Activated naive CD8-positive, alpha-beta T cell treated with anti-CD3 and anti-CD28 coated beads for 36 hours (primary cell): ENCODE measurements at places on chromosomes 2 and 18. TPM values are rescaled to one million over a fixed set of nuclear protein-coding genes. Genes with fewer than 3 reads are reported as not detected.

Gene MOCOS
- total RNA-seq: 0.16 TPM

DNA sequence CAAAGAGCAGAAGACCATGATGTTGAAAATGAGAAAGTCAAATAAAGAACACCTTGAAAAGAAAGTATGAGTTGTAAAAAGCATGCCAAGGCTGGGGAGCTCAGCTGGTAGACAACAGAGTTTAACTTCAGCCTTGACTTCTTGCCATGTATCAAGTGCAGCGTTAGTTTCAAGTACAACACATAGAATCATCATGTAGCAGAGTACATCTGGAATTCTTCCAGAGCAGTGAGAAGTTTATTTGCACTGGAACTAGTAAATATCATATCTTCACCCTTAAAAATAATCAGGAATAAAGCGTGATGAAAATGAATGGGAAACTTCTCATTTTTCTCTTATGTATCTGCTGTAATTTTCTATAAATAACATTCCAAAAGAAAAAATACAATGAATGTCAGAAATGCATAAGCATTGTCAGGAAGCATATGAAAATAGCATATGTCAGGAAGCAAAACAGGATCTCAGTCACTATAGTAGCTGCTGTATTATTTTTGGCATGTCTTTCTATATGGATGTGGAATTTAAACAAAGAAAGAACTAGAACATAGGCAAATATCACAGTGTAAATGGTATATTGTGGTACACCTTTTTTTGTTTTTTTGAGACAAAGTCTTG lies 10.1 kb upstream of the SULT1C4 start:
- H3K4me3 ChIP-seq: no peak overlapping the region
- no peak for DNase-seq
- no peaks in the 10 kb centered on the region for H3K27me3 ChIP-seq
- H3K36me3 ChIP-seq: no peaks in the 10 kb centered on the region
- no peak overlapping the region for H3K27ac ChIP-seq

DNA sequence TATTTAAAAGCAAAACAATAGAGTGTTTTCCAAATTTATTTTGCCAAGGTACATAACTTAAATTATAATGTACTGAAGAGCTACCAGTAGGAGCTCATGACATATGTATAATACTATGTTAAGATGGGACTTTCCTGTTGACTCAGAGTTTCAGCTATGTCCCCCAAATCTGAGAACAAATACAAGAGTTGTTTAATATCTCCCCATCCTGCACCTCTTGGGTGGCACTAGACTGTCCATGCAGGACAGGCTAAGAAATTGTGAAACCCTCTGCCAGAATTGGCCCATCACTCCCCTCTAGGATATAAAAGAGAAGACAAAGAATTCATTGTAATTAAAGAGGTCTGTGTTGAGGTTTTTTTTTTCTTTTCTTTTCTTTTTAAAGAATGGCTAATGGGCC lies 21.7 kb upstream of the CTAGE1 start:
- no peak for DNase-seq
- H3K4me1 ChIP-seq: no peaks in the 10 kb centered on the region
- H3K27me3 ChIP-seq: no peaks in the 10 kb centered on the region
- H3K27ac ChIP-seq: no peak overlapping the region
- H3K36me3 ChIP-seq: no peaks in the 10 kb centered on the region

- no peak overlapping the region for H3K27ac ChIP-seq
- H3K4me1 ChIP-seq: no peaks in the 10 kb centered on the region
- H3K36me3 ChIP-seq: no peaks in the 10 kb centered on the region
These were observed 40.0 kb upstream of the FAHD2A start for GRCh38 chr2:95362486-95362885.

DNA sequence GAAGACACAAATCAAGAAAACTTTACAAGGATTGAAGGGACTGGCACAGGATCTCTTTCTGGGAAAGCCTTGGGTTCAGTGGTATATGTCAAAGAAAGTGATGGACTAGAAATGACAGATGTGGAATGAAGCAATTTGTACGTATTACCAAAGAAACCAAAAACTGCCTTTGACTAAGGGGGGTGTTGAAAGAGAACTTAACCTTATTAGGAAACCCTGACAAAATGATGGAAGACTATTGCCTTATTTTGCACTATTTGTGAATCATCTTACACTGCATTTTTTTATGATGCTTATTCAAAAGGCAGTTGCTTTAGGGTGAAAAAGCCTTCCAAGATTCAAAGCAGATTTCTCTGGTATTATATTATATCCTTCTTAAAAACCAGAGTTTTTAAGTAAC lies 4.0 kb downstream of the TSGA10 start:
- peaks cover 3% of the 10 kb centered on the region for H3K36me3 ChIP-seq
- H3K27ac ChIP-seq: no peak overlapping the region
- DNase-seq: no peak
- peaks cover 6% of the 10 kb centered on the region for H3K4me1 ChIP-seq

DNA sequence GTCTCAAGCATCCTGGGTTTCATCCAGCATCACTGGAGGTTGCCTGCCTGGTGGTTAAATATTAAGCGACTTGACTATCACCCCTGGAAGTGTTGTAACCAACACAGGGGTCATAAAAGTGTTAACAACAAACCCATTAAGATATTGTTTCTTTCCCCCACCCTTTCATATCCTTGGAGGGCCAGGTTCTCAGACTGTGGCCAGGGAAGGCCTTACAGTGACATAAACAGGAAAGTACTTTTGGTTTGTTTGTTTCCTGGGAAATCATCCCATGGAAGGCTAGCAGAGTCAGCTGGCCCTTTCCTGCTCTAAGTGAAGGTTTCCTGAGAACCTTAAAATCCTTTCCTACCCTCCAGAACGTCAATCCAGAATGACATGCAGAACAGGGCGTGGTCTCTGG lies 160.9 kb downstream of the CLIP4 start:
- peaks cover 14% of the 10 kb centered on the region for H3K27me3 ChIP-seq
- no peak overlapping the region for H3K27ac ChIP-seq
- H3K4me1 ChIP-seq: no peaks in the 10 kb centered on the region
- no peaks in the 10 kb centered on the region for H3K36me3 ChIP-seq

Gene MRPS9
- 57.1 TPM for total RNA-seq

Gene PXDN
- 2.1 TPM for total RNA-seq

DNA sequence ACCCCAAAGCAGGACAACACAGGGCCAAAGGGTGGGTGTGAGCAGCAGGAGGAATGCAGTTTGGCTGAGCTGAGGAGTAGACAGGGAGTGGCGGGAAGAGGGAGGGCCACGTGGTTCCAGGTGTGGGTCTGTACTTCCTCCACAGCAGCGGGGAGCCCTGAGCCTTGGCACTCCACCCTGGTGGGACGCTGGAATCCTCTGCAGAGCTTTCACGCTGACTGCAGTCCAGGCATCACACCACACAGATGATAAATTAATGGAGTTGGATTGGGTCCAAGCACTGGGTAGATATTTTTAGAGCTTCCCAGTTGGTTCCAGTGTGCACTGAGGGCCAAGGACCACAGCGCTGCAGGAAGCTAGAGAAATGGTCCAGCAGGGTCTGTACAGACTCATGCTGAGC lies 67.0 kb upstream of the TMEM200C start:
- no peak for DNase-seq
- no peaks in the 10 kb centered on the region for H3K27me3 ChIP-seq
- peaks cover 19% of the 10 kb centered on the region for H3K4me1 ChIP-seq
- H3K27ac ChIP-seq: no peak overlapping the region

Gene M1AP
- not detected for total RNA-seq

DNA sequence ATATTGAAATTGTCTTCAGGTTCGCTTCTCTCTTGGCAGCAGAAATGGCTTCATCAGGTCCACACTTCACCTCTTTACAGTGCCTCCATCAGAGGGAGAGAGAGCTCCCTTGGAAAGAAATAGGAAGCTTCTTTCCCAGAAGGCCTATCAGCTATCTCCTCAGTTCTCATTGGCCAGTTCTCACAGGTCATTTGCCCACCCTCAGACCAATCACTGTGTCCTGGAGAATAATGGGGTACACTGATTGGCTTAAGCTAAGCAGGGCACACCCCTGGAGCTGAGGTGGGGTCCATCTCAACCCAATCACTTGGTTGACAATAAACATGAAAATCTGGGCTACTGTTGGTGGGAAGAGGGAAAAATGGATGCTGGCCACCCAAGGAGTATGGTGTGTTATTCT lies 5.2 kb downstream of the GNLY start:
- peaks cover 17% of the 10 kb centered on the region for H3K4me1 ChIP-seq
- H3K4me3 ChIP-seq: no peak overlapping the region
- DNase-seq: no peak

DNA sequence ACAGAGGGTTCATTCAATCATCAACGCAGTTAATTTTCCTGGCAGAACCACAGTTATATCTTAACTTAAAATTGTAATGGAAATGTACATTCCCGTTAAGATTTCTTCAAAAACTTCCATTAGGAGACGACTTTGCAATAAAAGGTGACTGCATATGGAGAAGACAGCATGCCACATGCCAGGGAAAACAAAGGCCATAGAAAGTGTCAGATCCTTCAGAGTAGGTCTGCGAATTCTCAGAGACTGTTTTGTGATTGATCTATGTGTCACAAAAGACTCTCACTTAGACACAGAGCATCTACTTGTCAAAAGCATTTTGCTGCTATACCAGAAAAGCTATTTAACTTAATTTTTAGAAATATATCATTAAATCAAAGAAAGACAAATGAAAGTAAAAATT lies 274.6 kb downstream of the DPP10 start:
- no peak overlapping the region for H3K27ac ChIP-seq
- no peaks in the 10 kb centered on the region for H3K4me1 ChIP-seq
- no peaks in the 10 kb centered on the region for H3K27me3 ChIP-seq
- no peak overlapping the region for H3K4me3 ChIP-seq
- H3K36me3 ChIP-seq: no peaks in the 10 kb centered on the region

Gene LYG2
- total RNA-seq: not detected

DNA sequence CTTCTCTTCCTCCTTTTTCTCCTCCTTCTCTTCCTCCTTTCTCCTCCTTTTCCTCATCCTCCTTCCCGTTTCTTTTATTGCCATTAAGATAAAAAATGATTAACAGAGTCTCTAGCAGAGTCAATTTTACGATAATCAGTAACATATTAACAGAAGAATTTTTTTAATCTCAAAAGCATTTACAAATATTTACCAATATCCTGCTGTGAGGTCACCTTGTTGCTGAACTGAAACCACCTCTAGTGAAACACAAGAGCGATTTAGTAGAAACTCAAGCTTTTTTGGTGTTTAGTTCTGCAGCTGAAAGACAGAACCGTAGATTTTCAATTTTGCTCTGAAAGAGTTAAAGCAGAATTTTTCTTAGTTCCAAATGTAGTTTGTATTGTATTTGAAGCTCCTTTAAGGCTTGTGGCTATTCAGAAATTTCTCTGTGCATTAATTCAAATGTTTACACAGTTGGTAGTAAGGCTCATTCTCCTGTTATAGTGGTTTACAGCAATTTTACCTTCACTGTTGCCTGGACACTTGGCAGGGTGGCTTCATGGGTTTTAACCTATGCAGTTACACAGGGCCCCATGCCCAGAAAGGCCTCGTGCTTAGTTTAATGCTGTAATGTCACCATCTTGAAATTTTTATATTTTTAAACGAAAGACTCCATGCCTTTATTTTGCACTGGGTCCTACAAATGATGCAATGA lies 1106.6 kb upstream of the FAM98A start:
- no peaks in the 10 kb centered on the region for H3K4me1 ChIP-seq
- H3K27ac ChIP-seq: no peak overlapping the region
- H3K36me3 ChIP-seq: no peaks in the 10 kb centered on the region
- H3K4me3 ChIP-seq: no peak overlapping the region

Gene MARCHF4
- not detected for total RNA-seq

Gene CCDC150
- total RNA-seq: 9.4 TPM

- peaks cover 28% of the 10 kb centered on the region for H3K36me3 ChIP-seq
- no peaks in the 10 kb centered on the region for H3K27me3 ChIP-seq
- no peak overlapping the region for H3K4me3 ChIP-seq
- no peak for DNase-seq
- H3K4me1 ChIP-seq: no peaks in the 10 kb centered on the region
These were observed 136.6 kb upstream of the ZC3H15 start for GRCh38 chr2:186349508-186349907.

DNA sequence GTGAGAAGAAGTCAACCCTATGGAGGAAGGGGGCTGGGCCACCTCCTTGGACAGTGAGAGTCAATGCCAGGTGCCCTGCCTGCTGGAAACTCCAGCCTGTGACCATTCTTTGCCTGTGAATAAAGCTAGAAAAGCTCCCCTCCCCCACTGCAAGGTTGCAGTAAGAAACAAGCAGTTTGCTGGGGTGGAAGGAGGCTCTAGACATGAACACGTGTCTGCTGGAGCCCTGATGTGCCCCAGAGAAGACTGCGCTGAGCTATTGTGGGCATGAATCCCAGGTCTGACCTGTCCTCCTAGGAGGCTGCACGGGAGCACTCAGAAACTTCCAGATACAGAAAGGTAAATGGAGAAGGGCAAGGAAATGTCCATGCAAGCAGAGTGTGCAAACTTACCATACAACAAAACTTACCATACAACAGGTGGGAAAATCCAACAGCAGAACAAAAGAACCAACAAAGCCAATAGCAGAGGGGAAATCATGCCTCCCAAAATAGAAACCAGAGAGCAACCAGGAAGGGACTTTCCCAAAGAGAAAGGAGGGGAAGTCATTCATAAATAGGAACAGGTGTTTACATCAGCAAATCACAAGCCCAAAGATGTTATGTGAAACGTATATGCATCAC lies 278.7 kb downstream of the BCL2 start:
- H3K27me3 ChIP-seq: no peaks in the 10 kb centered on the region
- peaks cover 18% of the 10 kb centered on the region for H3K4me1 ChIP-seq
- H3K27ac ChIP-seq: peak overlapping the region; percentile 79
- DNase-seq: peak; percentile 6
- peaks cover 9% of the 10 kb centered on the region for H3K36me3 ChIP-seq

Gene PIEZO2
- total RNA-seq: not detected

DNA sequence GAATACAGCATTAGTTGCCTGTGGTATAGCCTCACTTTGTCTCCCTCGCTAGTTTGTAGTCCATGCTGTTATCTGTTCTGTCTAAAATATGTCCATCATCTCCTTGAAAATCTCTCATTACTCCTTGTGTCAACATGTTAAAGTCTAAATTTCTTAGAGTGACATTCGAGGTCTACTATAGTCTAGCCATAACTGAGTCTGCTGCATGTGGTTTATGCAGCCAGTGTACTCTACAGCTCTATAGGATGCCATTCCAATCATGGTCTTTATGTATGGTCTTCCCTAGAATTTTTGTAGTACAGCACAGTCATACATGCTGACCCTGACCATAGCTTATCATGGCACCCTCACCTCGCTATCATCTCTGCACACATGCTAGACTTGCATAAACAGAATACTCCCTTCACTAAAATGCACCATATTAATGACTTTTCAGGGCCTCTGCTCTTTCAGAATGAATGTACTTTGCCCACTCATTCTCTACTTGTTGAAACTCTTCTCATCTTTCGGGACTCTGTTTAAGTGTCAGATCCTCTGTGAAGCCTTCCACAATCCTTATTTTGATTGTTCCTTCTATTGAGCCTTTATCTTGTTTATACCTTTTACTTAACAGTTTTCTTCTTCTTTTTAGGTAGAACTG lies 12.8 kb downstream of the TANK start:
- H3K27me3 ChIP-seq: no peaks in the 10 kb centered on the region
- H3K4me1 ChIP-seq: peaks cover 60% of the 10 kb centered on the region
- no peak for DNase-seq
- no peak overlapping the region for H3K4me3 ChIP-seq

DNA sequence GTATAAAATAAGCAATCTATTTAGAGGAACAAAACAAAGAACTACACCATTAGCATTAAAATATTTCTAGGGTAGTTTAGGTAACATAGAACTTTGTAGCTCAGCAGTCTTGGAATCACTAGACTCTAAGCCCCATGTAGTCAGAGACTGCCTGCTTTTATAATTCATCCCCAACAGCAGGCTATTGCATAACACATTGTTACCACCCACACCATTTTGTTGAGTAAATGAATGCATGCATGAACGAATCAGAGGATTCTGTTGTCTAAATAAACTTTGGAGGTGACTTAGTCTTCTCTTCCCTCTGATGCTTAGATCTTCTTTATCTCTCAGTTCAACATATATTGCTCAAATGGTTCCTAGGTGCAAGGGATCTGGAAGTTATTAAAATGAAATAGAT lies 167.6 kb upstream of the TNP1 start:
- H3K36me3 ChIP-seq: no peaks in the 10 kb centered on the region
- no peak overlapping the region for H3K27ac ChIP-seq
- peaks cover 3% of the 10 kb centered on the region for H3K27me3 ChIP-seq
- DNase-seq: no peak
- no peaks in the 10 kb centered on the region for H3K4me1 ChIP-seq
